ENCODE measurements at places on chromosomes 1 and 21.

- peak; percentile 34 for DNase-seq
These were observed 71.4 kb downstream of the USP1 start for GRCh38 chr1:62508187-62508758.

DNA sequence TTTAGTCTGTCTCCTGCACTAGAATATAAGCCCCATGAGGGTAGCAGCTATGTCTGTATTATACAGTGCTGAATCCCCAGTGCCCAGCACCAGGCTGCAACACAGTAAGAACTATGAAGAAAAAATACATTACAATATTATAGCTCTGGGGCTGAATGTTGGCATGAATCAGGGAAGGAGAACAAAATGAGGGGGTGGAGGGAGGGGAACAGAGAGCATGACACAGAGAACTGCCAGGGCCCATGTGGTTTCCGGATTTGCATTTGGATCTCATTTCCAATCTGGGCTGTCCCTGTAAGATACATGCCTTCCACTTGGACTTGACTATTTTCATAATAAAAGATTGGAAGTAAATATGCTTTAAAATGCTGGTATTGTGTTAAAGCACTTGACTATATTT lies 35.8 kb downstream of the C1orf198 start:
- no peak for DNase-seq

DNA sequence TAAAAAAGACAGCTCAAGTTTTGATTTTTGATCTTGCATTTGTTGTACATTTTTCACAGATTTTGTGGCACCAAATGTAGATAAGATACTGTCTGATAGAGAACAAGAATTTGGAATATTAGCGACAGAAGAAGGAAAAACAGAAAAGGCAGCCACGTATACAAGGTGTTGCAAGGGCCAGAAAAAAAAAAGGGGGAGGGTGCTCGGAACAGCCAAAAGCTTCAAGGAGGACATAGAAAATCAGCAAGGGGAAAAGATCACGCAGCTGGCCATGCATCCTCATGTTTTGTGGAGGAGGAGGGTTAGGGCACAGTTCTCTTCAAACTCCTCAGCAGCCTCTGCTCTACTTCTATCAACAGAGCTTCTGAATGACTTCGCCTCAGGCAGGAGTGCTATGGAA lies 80.7 kb upstream of the MROH9 start:
- no peak for DNase-seq

DNA sequence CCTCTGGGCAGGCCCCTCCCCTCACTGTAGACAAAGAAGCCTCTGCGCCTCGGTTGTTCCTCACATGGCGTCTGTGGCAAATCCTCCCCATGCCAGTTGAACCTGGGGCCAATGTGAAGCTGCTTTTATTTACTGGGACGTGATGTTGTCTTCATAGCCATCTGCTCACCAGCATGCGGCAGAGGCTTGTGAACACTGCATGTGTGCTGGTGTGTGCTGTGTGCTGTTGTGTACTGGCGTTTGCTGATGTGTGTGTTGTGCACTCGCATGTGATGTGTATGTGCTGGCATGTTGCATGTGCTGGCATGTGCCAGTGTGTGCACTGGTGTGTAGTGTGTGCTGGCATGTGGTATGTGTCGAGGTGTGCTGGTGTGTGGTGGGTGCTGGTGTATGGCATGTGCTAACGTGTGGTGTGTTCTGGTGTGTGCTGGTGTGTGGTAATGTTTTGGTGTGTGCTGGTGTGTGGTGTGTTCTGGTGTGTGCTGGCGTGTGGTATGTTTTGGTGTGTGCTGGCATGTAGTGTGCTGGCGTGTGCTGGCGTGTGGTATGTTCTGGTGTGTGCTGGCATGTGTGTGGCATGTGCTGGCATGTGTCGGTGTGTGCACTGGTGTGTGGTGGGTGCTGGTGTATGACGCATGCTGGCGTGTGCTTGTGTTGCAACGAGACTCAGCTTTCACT lies 37.2 kb upstream of the TRAPPC10 start:
- no peak for DNase-seq

All from GM10248 (cell line).